ENCODE measurements at places on chromosomes 2 and 18. TPM values are rescaled to one million over a fixed set of nuclear protein-coding genes. Genes with fewer than 3 reads are reported as not detected.

The HOXD10 gene
- not detected for total RNA-seq

- H3K4me1 ChIP-seq = peaks cover 50% of the 10 kb centered on the region
- H3K4me3 ChIP-seq = no peak overlapping the region
- no peak for DNase-seq
- H3K27ac ChIP-seq = peak overlapping the region; percentile 55
- H3K27me3 ChIP-seq = no peaks in the 10 kb centered on the region
- no peaks in the 10 kb centered on the region for H3K36me3 ChIP-seq
Observed at GRCh38 chr2:149023091-149023490, 15.4 kb upstream of the LYPD6B start.

The PLEKHH2 gene
- total RNA-seq = 0.07 TPM

DNA sequence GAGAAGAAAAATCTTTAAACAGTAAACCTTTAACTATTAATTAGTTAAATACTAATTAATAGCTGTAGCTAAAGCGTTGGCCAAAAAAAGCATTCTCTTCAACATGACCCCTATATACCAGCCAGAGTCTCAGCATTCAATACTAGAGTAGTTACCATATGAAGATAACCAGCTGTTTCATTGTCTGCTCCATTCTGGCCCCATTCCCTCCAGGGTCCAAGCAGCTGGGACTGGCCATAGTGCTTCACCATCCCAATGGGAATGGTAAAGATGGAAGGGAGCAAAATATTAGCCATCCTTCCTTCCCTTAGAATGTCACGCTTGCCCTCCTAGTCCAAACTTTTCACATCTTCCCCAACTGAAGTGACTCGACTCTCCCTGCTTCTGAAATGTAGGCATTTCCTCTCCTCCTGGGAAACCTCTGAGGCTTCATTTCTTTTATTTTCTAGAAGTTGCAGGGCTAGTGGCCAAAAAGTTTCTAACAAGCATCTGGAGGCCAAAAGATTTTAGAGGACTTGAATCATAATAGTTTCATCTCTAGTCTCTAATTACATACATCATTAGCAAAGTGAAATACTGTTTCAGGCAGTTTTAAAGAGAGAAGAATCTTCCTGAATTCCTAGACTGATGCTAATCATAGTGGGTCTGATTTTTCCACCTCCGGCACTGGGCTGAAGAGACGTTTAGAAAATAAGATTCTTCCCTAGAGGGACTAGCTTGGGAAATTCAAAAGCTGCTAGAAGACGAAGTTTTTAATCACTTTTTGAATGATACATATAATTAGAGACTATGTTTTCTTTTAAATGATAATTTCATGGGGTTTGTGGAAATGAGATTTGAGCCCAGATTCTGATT, 52.7 kb downstream of the CCDC68 start:
- DNase-seq = no peak
- H3K4me3 ChIP-seq = no peak overlapping the region
- no peaks in the 10 kb centered on the region for H3K4me1 ChIP-seq
- H3K36me3 ChIP-seq = no peaks in the 10 kb centered on the region

- DNase-seq = no peak
- H3K27ac ChIP-seq = no peak overlapping the region
- no peak overlapping the region for H3K4me3 ChIP-seq
Observed at GRCh38 chr2:54290356-54291025, 34.5 kb upstream of the TSPYL6 start.

The CTAGE1 gene
- not detected for total RNA-seq

GRCh38 chr2:236968880-236969534, 116.7 kb upstream of the COPS8 start:
- peaks cover 6% of the 10 kb centered on the region for H3K27me3 ChIP-seq
- DNase-seq = no peak
- H3K27ac ChIP-seq = no peak overlapping the region
- H3K4me1 ChIP-seq = peaks cover 2% of the 10 kb centered on the region
- no peak overlapping the region for H3K4me3 ChIP-seq

- peaks cover 43% of the 10 kb centered on the region for H3K4me1 ChIP-seq
- peak; percentile 31 for DNase-seq
- H3K27ac ChIP-seq = peak overlapping the region; percentile 90
- no peaks in the 10 kb centered on the region for H3K36me3 ChIP-seq
- H3K4me3 ChIP-seq = peak overlapping the region; percentile 89
Observed at GRCh38 chr2:120231974-120232635, 8.9 kb upstream of the TMEM185B start.

The SERPINB11 gene
- total RNA-seq = not detected

- H3K4me1 ChIP-seq = no peaks in the 10 kb centered on the region
- no peak overlapping the region for H3K4me3 ChIP-seq
- DNase-seq = no peak
- H3K27me3 ChIP-seq = no peaks in the 10 kb centered on the region
Observed at GRCh38 chr2:98793275-98793674, 62.3 kb upstream of the MGAT4A start.

- DNase-seq = no peak
- no peaks in the 10 kb centered on the region for H3K36me3 ChIP-seq
- no peak overlapping the region for H3K4me3 ChIP-seq
- no peak overlapping the region for H3K27ac ChIP-seq
- no peaks in the 10 kb centered on the region for H3K4me1 ChIP-seq
Observed at GRCh38 chr2:172986040-172986439, 89.6 kb upstream of the MAP3K20 start.

GRCh38 chr18:76546088-76546435, 51.0 kb upstream of the ZNF516 start:
- H3K27me3 ChIP-seq = peaks cover 10% of the 10 kb centered on the region
- no peak overlapping the region for H3K27ac ChIP-seq
- H3K4me1 ChIP-seq = no peaks in the 10 kb centered on the region

DNA sequence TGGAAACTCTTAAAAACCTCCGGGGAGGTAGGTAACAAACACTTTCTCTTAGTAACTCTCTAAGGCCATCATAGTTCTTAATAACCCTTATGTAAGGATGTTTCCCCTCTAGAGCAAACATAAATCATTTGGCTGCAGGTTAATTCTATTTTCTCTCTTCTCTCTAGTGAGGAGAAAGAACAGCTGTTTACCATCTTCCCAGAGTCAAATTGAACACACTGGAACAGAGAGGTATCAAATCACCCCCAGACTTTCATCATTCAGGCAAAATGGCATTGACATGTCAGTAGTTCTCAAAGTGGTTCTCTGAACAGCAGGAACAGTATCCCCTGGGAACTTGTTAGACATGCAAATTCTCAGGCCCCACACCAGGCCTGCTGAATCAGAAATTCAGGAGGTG, 240.7 kb downstream of the MEIS1 start:
- DNase-seq = no peak
- peaks cover 2% of the 10 kb centered on the region for H3K27me3 ChIP-seq
- H3K4me3 ChIP-seq = no peak overlapping the region
- no peak overlapping the region for H3K27ac ChIP-seq
- no peaks in the 10 kb centered on the region for H3K4me1 ChIP-seq

The COLEC12 gene
- total RNA-seq = 0.05 TPM

DNA sequence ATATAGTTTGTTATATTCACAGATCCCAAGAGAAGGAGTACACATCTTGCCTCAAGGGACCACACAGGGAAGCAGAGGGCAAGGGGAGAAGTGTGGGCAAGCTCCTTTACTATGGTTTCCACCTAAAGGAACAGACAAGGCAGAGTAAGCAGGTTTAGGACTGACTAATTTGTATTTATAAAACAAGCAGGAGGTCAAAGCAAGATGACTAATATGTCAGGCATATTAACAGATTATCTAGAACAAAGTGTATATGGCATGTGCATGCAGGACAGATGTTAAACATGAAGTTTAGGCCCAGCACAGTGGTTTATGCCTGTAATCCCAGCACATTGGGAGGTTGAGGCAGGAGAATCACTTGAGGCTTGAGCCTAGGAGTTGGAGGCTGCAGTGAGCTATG, 3.7 kb upstream of the LRP2 start:
- no peak for DNase-seq
- H3K36me3 ChIP-seq = peaks cover 2% of the 10 kb centered on the region
- no peak overlapping the region for H3K4me3 ChIP-seq
- no peak overlapping the region for H3K27ac ChIP-seq
- peaks cover 38% of the 10 kb centered on the region for H3K4me1 ChIP-seq
